ENCODE measurements at places on chromosomes 12 and 14. TPM values are rescaled to one million over a fixed set of nuclear protein-coding genes. Genes with fewer than 3 reads are reported as not detected.

Gene SRRM4
- not detected for total RNA-seq

GRCh38 chr14:60114881-60115280 is 23.2 kb downstream of the PCNX4 start:
- 0 out of 2 replicates have a peak overlapping the region, but pooled peaks have one; percentile 24 for H3K27ac ChIP-seq
- H3K4me3 ChIP-seq: no peak overlapping the region
- DNase-seq: no peak
- peaks cover 14% of the 10 kb centered on the region for H3K4me1 ChIP-seq

DNA sequence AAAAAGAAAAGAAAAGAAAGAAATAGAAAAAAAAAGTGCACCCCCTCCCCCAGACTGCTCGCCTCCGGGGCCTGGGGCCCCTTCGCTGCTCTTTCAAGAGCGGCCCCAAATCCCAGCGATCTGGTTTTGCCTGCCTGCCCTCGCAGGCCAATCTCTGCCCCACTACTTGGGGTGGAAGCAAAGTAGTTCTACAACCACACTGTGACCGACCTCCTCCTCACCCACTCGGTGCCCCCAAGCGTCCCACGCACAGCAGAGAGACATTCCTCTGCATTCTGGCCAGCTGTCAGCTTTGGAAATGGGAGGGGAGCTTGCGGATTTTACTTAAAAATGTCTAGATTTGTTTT is 2.4 kb upstream of the TBX3 start:
- peaks cover 63% of the 10 kb centered on the region for H3K4me1 ChIP-seq
- H3K36me3 ChIP-seq: peaks cover 26% of the 10 kb centered on the region
- H3K4me3 ChIP-seq: peak overlapping the region; percentile 99
- H3K27ac ChIP-seq: peak overlapping the region; percentile 100

GRCh38 chr12:68613209-68613904 is 2.7 kb downstream of the RAP1B start:
- peaks cover 44% of the 10 kb centered on the region for H3K36me3 ChIP-seq
- 0 out of 2 replicates have a peak, but pooled peaks cover 3% of the 10 kb centered on the region for H3K27me3 ChIP-seq
- H3K4me1 ChIP-seq: peaks cover 60% of the 10 kb centered on the region

Gene MYL6
- total RNA-seq: 3,405 TPM

GRCh38 chr12:68367903-68368302 is 35.7 kb upstream of the MDM1 start:
- no peak for DNase-seq
- peaks cover 1% of the 10 kb centered on the region for H3K27me3 ChIP-seq
- H3K27ac ChIP-seq: no peak overlapping the region
- H3K4me3 ChIP-seq: no peak overlapping the region
- H3K4me1 ChIP-seq: peaks cover 32% of the 10 kb centered on the region

DNA sequence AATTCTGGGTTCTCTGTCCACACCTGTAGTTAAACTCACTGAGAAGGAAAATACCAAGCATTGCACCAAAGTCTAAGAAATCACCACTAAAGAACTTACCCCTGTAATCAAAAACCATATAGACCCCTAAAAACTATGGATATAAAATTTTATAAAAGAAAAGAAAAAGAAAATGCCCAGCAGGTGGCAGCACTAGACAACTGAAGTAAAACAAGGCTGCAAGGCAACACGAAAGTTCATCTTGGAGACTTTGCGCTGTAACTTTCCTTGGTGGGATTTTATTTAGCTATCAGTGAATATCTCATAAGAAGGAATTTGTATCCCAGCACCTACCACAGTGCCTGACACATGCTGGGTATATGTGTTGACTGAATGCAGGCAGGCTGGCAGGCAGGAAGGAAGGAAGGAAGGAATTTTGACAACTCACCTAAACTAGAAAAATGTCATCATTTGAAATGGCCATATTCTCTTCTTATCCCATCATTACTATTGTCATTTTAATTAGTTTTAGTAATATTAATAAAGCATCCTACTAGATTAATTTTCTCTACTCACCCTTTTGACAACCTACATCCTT is 68.2 kb upstream of the ETV6 start:
- no peaks in the 10 kb centered on the region for H3K36me3 ChIP-seq
- DNase-seq: peak; percentile 55
- peaks cover 38% of the 10 kb centered on the region for H3K4me1 ChIP-seq
- H3K27me3 ChIP-seq: peaks cover 19% of the 10 kb centered on the region

Gene GPX2
- not detected for total RNA-seq

DNA sequence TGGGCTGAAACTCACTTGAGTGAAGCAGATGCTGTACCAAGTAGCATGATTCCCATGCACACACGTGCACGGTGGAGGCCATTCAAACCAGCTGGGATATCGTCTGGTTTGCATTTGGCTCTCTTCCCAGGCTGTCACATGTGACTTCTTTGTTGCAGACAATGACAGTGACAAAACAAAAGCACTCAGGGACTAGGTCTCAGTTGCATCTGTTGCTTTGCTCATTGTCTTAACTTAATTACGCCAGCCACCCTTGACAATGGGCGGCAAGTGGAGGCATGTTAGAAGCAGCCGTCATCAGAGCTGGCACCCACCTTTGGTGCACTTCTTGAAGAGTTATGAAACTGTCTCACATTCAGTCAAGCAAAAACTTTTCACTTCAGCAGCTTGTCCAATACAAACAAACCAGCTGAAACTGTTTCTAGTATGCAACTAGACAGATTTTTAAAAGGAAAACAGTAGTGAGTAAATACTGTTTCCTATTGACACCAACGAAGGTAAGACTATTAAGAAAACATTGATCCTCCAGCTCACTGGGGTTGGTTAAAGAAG is 74.3 kb downstream of the IGF1 start:
- no peak overlapping the region for H3K27ac ChIP-seq
- no peaks in the 10 kb centered on the region for H3K27me3 ChIP-seq
- no peaks in the 10 kb centered on the region for H3K36me3 ChIP-seq
- no peak overlapping the region for H3K4me3 ChIP-seq
- H3K4me1 ChIP-seq: peaks cover 29% of the 10 kb centered on the region

GRCh38 chr14:39991041-39991440 is 558.8 kb upstream of the FBXO33 start:
- DNase-seq: no peak
- no peaks in the 10 kb centered on the region for H3K36me3 ChIP-seq
- no peak overlapping the region for H3K27ac ChIP-seq

Gene STX2
- 32.6 TPM for total RNA-seq

Gene MAP3K9
- 0.41 TPM for total RNA-seq

GRCh38 chr14:30874120-30874998 is at the start of gene COCH:
COCH (plus strand) TSS chr14:30874559; CDS start chr14:30874939, 380 bp downstream.
- H3K27me3 ChIP-seq: peaks cover 27% of the 10 kb centered on the region
- H3K4me1 ChIP-seq: no peaks in the 10 kb centered on the region
- DNase-seq: no peak
- H3K36me3 ChIP-seq: no peaks in the 10 kb centered on the region
- H3K27ac ChIP-seq: no peak within 1 kb of the TSS
- H3K4me3 ChIP-seq: no peak within 1 kb of the TSS

DNA sequence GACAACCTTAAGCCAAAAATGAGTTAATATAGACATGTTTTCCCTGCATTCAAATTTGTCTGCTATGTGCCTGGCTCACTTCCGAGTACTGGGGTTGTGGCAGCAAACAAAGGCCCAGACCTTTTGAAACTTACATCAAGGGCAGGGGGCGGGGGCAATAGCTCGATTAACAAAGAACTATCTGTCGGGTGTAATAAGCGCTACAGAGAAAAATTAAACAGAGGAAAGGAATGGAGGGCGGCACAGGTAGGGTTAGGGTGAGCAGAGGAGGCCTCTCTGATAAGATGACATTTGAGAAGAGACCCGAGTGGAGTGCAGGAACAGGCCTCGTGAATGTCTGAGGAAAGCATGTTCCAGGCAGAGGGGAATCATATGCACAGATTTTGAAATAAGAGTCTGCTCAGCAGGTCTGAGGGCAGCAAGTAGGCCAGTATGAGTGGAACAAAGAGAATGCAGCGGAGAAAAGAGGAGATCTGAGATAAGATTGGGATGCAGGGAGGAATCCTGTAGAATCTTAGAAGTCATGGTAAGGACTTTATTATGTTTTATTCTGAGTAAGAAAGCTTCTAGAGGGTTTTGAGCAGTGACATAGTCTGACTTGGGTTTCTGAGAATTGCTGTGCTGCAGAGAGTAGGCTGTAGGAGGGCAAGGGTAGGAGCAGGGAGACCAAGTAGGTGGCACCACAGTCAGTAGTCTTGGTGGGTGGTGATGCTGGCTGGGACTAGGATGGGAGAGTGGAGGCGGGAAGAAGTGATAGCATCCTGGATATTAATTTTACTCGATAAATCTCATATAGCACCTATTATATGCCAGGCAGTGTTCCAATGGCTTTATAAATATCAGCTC is 52.6 kb downstream of the BICDL1 start:
- H3K27me3 ChIP-seq: peaks cover 16% of the 10 kb centered on the region
- H3K4me3 ChIP-seq: no peak overlapping the region
- H3K4me1 ChIP-seq: peaks cover 5% of the 10 kb centered on the region
- DNase-seq: peak; percentile 9
- no peaks in the 10 kb centered on the region for H3K36me3 ChIP-seq

Gene INHBE
- 0.25 TPM for total RNA-seq

GRCh38 chr12:11666131-11667050 is 16.9 kb downstream of the ETV6 start:
- H3K27me3 ChIP-seq: no peaks in the 10 kb centered on the region
- no peak for DNase-seq
- peaks cover 12% of the 10 kb centered on the region for H3K4me1 ChIP-seq
- no peak overlapping the region for H3K27ac ChIP-seq
- no peak overlapping the region for H3K4me3 ChIP-seq
- H3K36me3 ChIP-seq: peaks cover 12% of the 10 kb centered on the region

Gene TRPV4
- 1.8 TPM for total RNA-seq

Gene NKX2-1
- total RNA-seq: not detected

GRCh38 chr14:64544607-64545312 is 4.2 kb downstream of the HSPA2 start:
- H3K36me3 ChIP-seq: peaks cover 16% of the 10 kb centered on the region
- no peak for DNase-seq
- H3K27me3 ChIP-seq: peaks cover 5% of the 10 kb centered on the region
- H3K4me3 ChIP-seq: no peak overlapping the region

Gene SRGAP1
- 33.4 TPM for total RNA-seq

- peaks cover 18% of the 10 kb centered on the region for H3K4me1 ChIP-seq
- DNase-seq: no peak
Measured at GRCh38 chr12:116971222-116971621, 60.5 kb downstream of the FBXW8 start.

DNA sequence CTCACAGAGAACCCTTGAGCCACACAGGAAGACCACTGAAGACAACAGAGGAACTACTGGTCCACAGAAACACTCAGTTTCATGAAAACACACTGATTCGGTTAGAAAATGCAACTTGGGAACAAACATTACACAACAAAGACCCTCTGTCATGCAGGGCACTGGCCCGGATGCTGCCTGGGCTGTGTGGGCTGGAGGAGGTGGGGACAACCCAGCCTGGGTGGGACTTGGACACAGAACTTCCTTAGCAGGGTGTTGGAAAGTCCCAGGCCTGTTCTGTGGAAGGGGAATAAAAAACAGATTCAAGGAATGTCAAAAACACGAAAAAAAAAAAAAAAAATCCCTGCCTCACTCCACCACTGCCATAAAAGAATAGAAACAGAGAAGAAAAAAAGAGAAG is 181.0 kb downstream of the MON2 start:
- DNase-seq: no peak
- H3K4me3 ChIP-seq: no peak overlapping the region
- peaks cover 7% of the 10 kb centered on the region for H3K4me1 ChIP-seq
- H3K27me3 ChIP-seq: peaks cover 3% of the 10 kb centered on the region
- H3K36me3 ChIP-seq: peaks cover 23% of the 10 kb centered on the region

DNA sequence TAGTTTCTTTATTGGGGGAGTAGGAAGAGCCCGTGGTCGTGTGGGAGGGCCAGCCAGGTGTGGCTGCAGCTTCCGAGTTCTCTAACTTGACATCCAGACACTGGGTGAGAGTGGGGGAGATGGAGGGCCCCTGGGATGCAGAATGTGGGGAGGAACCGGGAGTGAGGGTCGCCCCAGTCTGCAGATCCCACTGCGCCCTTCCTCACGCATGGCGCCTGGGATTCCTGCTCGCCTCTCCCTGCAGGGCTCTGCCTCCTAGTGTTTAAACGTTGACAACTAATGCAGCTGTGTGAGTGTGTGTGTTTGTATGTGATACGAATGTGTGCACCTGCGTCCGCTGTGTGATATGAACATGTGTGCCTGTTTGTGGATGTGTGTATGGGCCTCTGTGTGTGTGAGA is 34.6 kb downstream of the FZD10 start:
- H3K27ac ChIP-seq: no peak overlapping the region
- no peak for DNase-seq
- H3K4me1 ChIP-seq: no peaks in the 10 kb centered on the region
- H3K4me3 ChIP-seq: no peak overlapping the region

DNA sequence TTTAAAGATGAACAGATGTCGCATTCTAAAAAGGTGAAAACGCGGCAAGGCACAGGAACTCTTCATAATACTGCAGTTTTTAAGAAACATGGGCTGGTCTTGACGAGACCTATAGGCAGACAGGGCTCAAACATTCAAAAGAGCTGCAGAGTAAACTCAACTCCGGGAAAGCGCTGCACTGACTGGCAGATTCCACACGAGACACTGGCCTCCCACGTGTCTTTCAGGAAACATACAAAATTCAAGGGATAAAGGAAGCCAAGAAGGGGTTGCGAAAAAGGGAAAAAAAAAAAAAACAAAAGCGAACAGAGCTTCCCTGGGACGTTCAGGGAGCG is 614 bp upstream of the ARF6 start:
- peaks cover 24% of the 10 kb centered on the region for H3K4me1 ChIP-seq
- peaks cover 11% of the 10 kb centered on the region for H3K27me3 ChIP-seq
- H3K36me3 ChIP-seq: peaks cover 39% of the 10 kb centered on the region

GRCh38 chr12:1201886-1202285 is 210.9 kb downstream of the ERC1 start:
- H3K4me3 ChIP-seq: no peak overlapping the region
- DNase-seq: no peak
- peaks cover 8% of the 10 kb centered on the region for H3K36me3 ChIP-seq
- peaks cover 2% of the 10 kb centered on the region for H3K27me3 ChIP-seq

Gene TIMELESS
- total RNA-seq: 17.4 TPM

GRCh38 chr14:99630202-99630601 is 14.7 kb upstream of the HHIPL1 start:
- H3K4me3 ChIP-seq: no peak overlapping the region
- no peaks in the 10 kb centered on the region for H3K36me3 ChIP-seq
- DNase-seq: no peak
- H3K27me3 ChIP-seq: peaks cover 10% of the 10 kb centered on the region

Gene TAS2R8
- not detected for total RNA-seq
